ENCODE measurements at places on chromosomes 3 and 15. TPM values are rescaled to one million over a fixed set of nuclear protein-coding genes. Genes with fewer than 3 reads are reported as not detected.

The PCSK6 gene
- 5.1 TPM for total RNA-seq

The CCR8 gene
- total RNA-seq, result not detected

The SPATA12 gene
- total RNA-seq, result not detected

The LIPH gene
- 2.0 TPM for total RNA-seq

The RAP2B gene
- 18.1 TPM for total RNA-seq

The RAD51 gene
- not detected for total RNA-seq

The ZKSCAN7 gene
- 2.5 TPM for total RNA-seq

The BFSP2 gene
- total RNA-seq, result not detected

The ROPN1 gene
- not detected for total RNA-seq

The LSAMP gene
- 5.4 TPM for total RNA-seq

The GRM7 gene
- total RNA-seq, result 0.68 TPM

The CLDN16 gene
- not detected for total RNA-seq

The UBAP1L gene
- 11.0 TPM for total RNA-seq

The DLEC1 gene
- 0.35 TPM for total RNA-seq

The WDR76 gene
- 3.8 TPM for total RNA-seq

The TM4SF1 gene
- 227 TPM for total RNA-seq

The HDC gene
- total RNA-seq, result 8.3 TPM

The VWA5B2 gene
- total RNA-seq, result not detected

The DPPA4 gene
- not detected for total RNA-seq

The CHRNB4 gene
- not detected for total RNA-seq

The CAPN3 gene
- 19.8 TPM for total RNA-seq

The ZBBX gene
- not detected for total RNA-seq

Data from thoracic aorta (tissue), 2 donors.